ENCODE measurements at places on chromosomes 12 and 14.
A peak's percentile ranks its signal among the peaks of the same experiment; 100 is the strongest.

DNA sequence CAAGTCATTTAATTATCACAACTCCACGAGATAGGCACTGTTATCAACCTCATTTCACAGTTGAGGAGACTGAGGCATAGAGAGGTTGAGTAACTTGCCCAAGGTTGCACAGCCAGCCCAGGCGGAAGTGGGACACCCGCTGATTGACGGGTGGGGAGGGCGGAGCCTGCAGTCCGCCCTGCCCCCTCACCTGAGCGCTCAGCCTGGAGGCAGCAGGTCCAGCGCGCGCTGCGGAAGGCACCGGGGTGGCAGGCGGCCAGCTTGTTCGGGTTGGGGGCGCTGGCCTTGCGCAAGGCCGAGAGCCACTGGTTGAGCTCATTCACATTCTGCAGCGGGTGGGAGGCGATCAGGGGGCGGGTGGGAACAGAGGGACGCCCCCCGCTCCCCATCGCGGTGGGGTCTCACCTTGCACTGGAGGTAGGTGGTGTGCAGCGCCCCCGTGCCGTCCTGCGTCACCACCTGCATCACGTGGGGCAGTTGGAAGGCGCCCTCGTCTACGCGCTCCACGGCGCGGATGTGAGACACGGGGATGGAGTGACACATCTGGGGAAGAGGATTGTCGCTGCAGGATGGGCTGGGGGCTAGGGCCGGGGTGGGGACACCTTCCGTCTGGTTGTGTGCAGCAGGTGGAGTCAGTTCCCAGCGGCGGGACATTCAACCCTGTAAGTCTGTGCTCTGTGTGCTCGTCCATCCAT is 31.7 kb downstream of the RASAL1 start:
- DNase-seq: peak; percentile 82

- no peak for DNase-seq
Measured at GRCh38 chr12:31035967-31036665, 37.5 kb upstream of the DDX11 start.

- no peak for DNase-seq
Measured at GRCh38 chr12:25701290-25701689, 148.2 kb upstream of the LMNTD1 start.

- no peak for DNase-seq
Measured at GRCh38 chr12:125988545-125988944, 923.3 kb downstream of the AACS start.

DNA sequence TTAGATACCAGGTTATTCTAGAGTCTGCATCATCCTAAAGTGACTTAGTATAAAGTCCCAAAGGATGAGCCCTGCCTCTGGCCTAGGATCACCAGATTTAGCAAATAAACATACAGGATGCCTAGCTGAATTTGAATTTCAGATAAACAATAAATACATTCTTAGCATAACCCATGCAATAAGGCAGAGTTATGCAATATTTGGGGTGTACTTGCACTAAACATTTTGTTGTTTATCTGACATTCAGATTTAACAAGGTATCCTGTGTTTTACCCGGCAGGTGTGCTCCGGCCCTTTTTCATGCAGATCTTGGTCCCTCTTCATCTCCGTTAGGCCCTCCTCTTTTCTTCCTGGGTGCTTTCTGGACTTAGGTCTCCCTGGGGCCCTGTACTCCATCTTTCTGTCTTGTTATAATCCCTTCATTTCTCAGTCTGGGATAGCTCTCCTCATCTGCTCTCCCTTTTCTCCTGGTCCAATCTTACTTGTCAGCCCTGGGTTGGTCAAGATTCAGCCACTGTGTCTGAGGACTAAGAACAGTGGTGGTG is 18.1 kb upstream of the SMOC1 start:
- DNase-seq: no peak

DNA sequence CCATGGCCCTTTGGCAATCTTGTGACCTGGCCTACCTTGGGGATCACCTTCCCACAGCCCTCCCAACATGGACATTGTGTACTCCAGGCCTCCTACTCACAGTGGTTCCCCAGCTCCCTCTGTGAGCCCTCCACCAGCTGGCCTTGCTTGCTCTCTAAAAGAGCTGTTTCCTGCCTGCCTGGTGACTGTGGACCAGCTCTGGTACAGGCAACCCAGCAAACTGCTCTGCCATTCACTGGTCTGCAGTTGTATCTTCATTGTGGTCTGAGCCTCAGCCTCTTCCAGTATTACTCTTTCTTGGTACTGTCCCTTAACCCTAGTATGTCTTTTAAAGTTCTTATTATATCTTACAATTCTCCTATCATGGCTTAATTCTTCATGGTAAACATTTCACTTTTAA is 236.2 kb downstream of the KTN1 start:
- DNase-seq: no peak

- no peak for DNase-seq
Measured at GRCh38 chr12:62347922-62348650, 87.9 kb downstream of the USP15 start.

GRCh38 chr14:53412819-53413675 is 259.9 kb upstream of the DDHD1 start:
- no peak for DNase-seq

DNA sequence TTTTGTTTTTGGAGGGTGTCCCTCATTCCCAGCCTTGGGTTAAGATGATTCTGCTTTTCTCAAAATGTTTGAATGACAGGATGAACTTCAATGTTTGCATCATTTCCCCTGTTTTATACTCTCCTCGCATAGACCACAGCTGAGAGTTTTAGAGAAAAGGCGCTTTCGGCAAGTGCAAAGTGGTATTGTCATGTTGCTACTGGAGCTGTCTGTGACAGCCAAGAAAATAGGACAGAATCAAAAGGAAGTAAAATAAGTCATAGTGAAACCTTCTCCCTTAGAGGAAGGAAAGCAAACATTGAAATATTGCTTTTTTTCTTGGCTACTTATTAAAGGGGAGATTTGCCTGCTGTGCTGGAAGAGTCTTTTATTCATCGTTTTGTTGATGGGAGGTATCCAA is 33.5 kb upstream of the ARHGAP5 start:
- no peak for DNase-seq

- no peak for DNase-seq
Measured at GRCh38 chr14:74684434-74684833, 28.4 kb downstream of the AREL1 start.

GRCh38 chr14:32003585-32003984 is 73.5 kb upstream of the ARHGAP5 start:
- no peak for DNase-seq

- DNase-seq: no peak
Measured at GRCh38 chr12:29147731-29148595, 1.1 kb upstream of the FAR2 start.
